ENCODE measurements at places on chromosomes 1 and 21.

- DNase-seq: no peak
These were observed 1038.1 kb upstream of the ADGRL4 start for GRCh38 chr1:80044662-80045061.

GRCh38 chr1:53546409-53547155 lies 87.4 kb downstream of the DMRTB1 start:
- DNase-seq: no peak

GRCh38 chr1:240526312-240526711 lies 85.6 kb downstream of the GREM2 start:
- no peak for DNase-seq

DNA sequence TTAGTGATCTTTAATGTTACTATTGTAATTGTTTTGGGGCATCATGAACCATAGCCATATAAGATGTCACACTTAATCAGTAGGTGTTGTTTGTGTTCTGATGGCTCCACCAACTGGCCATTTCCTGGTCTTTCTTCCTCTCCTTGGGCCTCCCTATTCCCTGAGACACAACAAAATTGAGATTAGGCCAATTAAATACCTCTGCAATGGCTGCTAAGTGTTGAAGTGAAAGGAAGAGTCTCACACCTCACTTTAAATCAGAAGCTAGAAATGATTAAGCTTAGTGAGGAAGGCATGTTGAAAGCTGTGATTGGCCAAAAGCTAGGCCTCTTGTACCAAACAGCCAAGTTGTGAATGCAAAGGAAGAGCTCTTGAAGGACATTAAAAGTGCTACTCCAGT lies 30.7 kb downstream of the PPP2R5A start:
- no peak for DNase-seq

GRCh38 chr1:77632216-77632615 lies 50.2 kb downstream of the ZZZ3 start:
- no peak for DNase-seq

DNA sequence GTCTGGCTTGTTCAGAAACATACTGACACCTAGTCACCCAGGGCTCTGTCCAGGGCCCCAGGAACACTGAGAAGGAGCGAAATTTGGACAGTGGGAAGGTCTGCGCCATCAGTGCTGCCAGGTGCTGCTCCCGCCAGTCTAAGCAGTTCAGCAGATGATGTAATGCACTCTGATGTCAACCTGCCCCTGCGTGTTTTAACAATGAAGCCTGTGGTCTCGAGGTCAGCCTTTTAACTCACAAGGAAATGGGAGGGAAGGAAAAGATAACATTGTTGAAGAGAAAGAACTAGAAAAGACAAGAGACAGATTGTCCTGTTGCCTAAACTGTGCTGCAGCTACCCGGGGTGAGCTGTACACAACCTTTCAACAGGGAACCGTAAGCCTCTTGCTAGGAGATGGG lies 126.6 kb upstream of the IFFO2 start:
- no peak for DNase-seq

DNA sequence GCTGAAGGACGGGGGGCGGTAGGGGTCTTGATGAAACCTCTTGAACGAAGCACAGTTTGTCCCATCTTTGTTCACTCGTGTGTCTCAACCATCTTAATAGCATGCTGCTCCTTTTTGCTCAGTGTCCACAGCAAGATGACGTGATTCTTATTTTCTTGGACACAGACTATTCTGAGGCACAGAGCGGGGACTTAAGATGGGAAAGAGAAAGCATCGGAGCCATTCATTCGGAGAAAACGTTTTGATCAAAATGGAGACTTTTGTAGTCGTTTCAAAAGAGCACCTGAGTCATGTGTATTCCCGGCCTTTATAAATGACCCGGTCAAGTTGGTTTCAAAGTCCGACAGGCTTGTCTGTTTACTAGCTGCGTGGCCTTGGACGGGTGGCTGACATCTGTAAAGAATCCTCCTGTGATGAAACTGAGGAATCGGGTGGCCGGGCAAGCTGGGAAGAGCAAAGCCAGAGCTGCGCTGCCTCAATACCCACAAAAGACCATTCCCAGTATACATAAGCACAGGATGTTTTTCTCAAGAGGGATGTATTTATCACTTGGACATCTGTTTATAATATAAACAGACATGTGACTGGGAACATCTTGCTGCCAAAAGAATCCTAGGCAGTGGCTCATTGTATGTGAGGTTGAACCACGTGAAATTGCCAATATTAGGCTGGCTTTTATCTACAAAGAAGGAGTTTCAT lies 18.5 kb downstream of the ETS2 start:
- no peak for DNase-seq

- DNase-seq: no peak
These were observed 52.8 kb downstream of the TRIM11 start for GRCh38 chr1:228353601-228354371.

DNA sequence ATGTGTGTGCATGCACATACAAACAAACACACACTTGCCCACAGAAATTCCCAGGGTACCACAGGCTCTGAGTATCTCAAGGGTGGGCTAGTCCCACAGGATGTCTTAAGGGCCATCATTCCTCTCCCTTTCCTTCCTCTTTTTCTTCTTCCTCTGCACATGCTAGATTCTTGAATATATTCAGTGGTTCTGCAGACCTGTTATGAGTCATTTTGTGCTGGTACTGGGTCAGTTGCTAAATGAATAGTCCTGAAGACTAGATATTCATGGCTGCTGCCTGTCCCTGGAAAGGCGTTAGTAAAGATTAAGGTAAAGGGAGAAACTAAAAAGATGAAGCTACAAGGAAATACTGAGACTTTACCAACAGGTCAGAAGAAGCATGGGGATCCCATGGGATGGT lies 256.7 kb upstream of the KIAA0040 start:
- no peak for DNase-seq

DNA sequence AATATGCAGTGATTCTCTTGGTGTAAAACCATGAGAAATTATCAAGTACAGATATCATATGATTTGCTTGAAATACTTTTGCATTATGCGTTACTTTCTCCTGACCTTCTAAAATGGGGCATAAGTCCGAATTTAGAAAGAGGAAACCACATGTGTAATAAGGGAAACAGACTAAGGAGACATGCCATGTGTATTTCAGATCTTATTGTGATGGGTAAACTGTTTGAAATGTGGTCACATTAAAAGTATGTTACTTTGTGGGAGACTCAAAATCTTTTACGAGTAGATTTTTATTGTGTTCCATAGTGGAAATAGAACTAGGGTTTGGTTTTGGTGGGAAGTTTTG lies 173.0 kb downstream of the NFIA start:
- no peak for DNase-seq

DNA sequence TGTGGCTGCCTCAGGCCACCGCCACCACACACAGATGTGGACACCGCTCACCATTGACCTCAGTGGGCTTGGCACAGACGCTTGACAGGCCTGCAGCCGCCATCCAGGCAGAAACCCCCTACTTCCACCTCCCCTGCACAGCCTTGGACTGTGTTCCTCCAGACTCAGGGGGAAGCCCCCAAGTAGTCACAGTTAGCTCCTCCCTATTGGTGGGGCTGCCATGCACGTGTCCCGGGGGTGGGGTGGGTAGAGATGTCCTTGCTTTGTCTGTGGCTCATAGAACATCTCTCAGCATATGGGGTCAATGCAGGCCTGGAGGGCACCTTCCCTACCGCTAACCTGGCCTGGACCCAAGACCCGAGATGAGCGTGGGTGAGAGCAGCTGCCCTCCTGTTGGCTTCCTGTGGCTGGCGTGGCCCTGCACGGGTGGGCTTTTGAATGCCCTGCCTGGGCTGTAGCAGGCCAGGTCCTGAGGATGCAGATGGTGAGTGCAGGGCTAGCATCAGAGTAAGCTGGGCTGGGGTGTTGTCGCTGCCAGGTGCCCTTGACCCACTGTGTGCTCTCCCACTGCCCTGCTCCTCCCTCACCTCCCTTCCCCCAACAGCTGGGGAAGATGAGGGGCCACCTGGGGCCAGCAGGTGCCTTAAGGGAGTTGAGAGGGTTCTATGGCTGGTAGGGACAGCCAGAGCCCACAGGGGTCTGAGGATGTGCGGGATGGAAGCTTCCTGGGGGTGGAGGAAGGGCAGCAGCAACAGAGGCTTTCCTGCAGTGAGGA lies 6.2 kb downstream of the CROCC start:
- peak; percentile 50 for DNase-seq

GRCh38 chr21:32889596-32889995 lies 118.0 kb upstream of the PAXBP1 start:
- no peak for DNase-seq

DNA sequence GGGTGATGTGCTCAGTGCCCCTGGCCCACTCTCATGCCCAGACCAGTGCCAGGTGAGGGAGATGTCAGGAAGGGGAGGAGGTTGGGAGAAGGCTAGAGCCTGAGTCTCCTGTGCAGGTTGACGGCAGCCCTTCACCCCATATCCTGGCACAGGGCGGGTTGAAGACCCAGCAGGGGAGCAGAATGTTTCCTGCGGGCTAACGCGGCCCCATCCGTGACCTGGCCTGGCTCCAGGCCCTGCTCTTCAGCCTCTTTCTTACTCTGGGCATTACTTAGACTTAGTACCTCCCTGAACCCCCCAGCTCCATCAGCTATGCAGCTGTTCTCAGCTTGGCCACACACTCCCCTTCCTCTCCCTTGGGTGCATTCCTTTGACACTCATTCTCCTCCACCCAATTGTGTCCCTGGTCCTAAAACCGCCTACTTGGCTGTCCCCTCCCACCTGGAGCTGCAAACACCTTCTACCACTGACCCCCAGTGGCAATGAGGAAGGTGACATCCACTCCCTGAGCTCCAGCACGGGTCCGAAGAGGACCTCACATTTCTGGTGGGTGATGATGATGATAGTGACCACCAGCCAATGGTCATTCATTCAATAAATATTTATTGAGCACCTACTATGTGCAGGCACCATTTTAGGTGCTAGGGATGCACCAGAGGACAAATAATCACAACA lies 179.0 kb downstream of the PTPRU start:
- no peak for DNase-seq

DNA sequence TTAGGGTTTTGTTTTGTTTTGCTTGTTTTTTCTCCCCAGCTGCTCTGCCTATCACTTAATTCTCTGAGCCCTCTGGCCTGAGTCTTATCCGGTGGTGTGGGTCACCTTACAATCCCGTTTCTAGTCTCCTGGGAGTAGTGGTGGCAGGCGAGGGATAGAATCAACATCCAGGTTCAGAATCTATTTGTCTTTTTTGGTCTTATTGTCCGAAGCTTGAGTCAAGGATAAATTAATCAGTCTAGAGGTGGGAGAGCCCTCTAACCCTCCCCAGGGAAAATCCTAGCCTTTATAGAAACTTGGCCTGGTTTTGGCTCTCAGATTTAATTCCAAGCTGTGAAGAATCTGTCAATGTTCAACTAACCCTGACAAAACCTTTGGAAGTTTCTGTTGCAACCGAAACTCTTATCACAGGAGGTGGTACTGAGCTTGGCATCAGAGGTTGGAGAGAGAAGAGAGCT lies 246.3 kb downstream of the FGGY start:
- DNase-seq: no peak

DNA sequence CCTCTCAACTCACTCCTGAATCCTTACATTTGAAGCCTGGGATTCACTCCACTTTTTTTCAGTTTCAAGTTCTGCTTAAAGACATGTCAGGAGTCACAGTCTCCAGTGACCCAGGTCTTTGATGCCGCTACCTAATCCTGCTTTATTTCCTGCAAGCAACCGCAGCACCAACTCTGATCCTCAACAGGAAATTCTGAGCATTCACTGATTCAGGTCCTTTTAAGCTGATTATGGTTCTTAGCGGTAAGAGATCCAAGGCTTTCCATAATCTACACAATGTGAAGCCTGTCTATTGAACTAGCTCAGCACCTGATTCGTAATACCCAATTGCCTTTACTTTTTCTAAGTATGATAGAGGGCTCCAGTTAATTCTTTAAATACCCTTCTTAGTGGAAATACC lies 43.7 kb upstream of the PIGC start:
- DNase-seq: no peak

- DNase-seq: peak; percentile 15
These were observed 268.2 kb upstream of the SGIP1 start for GRCh38 chr1:66265796-66266195.

DNA sequence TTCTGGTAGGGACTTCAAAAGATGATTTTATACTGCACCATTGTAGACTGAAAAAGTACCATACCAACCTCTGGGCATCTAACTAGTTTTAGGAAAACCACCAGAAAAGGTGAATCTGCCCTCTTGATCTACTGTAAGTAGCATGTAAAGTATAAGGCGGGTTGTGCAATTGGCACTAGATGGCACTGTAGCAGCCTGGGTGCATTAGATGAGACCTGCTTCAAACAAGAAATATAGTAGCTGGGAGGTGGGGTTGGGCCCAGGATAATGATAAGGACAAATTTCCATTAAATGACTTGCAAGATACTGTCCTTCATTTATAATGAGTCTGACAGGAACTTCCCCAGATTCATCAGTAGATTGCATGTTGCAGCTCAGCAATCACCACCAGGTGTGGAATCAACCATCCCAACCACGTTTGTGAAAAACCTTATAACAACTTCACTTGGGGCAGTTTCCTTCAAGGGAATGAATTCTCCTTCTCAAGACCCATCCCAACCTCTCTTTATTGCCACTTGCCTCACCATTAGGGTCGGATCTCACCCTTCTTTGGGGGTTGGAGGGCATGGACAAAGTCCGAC lies 37.3 kb upstream of the IL10 start:
- DNase-seq: no peak

DNA sequence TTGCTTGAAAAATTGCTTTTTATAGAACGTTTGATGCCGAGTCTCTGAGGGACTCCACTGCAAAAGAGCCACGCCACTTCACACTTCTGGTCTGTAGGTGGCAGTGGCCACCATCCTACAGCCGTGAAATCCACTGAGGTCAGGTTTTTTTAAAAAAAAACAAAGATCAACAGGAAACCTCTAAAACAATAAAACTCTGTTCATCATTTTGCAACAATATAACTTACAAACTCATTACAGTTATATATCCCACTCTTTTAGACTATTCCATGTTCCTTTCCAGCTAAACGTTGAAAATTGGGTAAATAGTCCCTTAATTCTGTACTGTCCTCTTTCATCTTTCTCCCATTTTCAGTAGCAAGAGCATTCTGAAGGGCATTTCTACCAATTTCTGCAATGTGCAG lies 64.6 kb upstream of the FMN2 start:
- DNase-seq: peak; percentile 35

DNA sequence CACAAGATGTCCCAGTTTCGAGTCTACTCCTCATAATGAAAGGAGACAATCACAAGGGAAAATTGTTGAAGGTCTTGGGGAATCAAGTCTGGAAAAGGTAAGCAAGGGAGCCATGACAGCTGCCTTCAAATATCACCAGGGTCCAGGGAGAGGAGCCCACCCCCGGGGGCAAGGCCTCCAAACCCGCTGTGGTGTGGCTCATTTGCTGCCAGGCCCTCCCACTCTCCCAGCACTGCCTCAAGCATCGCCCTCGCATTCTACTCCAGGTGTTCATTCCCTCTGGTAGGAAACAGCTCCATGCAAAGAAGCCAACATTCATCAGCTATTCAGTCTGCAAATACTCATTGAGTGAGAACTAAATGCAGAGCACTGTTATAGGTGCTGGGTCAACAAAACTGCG lies 8.6 kb downstream of the S100A9 start:
- no peak for DNase-seq

- no peak for DNase-seq
These were observed 321.2 kb upstream of the LYPLAL1 start for GRCh38 chr1:218852527-218852926.

GRCh38 chr1:227333423-227333822 lies 15.1 kb upstream of the CDC42BPA start:
- DNase-seq: no peak

GRCh38 chr1:43932786-43933385 lies 715 bp upstream of the ARTN start:
- DNase-seq: no peak
